T-cell (primary cell): ENCODE measurements at places on chromosomes 6 and 20.

GRCh38 chr20:50533061-50533460 lies 22.9 kb downstream of the PTPN1 start:
- no peak overlapping the region for H3K27ac ChIP-seq
- no peak overlapping the region for H3K4me3 ChIP-seq
- peaks cover 5% of the 10 kb centered on the region for H3K4me1 ChIP-seq
- no peak for DNase-seq
- no peaks in the 10 kb centered on the region for H3K27me3 ChIP-seq

- H3K27me3 ChIP-seq, result no peaks in the 10 kb centered on the region
- no peaks in the 10 kb centered on the region for H3K36me3 ChIP-seq
- H3K4me3 ChIP-seq, result no peak overlapping the region
- no peak for DNase-seq
Observed at GRCh38 chr20:38228436-38228835, 32.1 kb downstream of the KIAA1755 start.

DNA sequence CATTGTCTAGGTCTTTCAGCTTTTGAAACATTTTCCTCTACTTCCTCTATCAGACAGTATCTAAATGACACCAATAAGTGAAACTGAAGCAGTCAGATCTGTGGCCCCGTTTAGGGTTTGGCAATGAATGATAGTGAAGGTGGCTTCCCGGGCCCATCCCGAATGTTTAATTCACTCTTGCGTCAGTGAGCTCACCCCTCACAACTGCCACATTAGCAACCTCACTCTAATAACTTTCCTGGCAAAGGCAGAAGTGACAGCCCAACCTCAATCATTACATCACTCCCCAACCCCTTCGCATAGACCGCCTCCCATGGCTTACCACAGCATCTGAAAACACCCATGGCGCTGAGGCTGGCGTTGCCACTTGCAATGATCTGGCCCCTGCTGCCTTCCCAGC lies 92.4 kb upstream of the CD83 start:
- H3K4me3 ChIP-seq, result no peak overlapping the region
- DNase-seq, result no peak
- no peak overlapping the region for H3K27ac ChIP-seq
- no peaks in the 10 kb centered on the region for H3K27me3 ChIP-seq

DNA sequence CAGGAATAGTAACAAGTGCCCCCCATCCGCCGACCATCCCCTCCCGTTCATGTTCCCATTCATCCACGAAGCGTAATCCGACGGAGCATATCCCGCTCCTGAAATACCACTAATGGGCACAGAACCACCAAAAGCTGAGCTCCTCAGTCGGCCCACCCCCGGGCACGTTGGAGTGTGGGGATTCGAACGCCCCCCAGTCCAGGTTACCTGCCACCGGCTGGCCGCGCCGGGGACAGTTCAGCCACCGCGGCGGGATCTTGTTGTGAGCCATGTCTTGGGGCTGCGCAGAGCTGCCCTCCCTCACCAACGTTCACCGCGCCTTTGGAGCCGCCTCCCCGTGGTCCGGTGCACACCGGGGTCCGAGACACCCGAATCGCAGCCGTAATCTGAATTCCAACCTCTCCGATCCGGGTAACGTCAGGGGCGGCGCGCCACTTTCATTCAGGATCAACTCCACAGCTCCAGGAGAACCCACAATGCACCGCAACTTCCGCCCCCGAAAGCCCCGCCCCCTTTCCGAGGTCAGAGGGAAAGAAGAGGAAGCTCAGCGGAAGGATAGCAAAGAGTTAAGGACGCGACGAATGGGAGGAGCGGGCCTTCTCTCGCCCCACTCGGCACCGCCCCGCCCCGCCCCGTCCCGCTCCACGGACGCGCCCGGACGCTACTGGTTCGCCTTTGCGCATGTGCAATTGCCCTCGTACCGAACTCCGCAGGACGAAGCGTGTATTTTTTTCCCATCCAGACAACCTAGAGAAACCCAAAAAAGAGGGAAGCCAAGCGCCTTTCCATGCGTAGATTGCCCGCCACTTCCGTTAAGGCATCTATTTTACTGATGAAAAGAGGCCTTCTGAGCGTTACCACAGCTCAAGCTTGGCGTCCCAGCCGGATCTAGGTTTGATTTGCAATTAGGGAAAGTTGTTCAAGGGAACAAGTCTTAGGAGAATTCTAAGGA lies at the start of gene RNGTT:
TSS of gene RNGTT (minus strand) at position 480 of the 952 bp plus-strand sequence. CDS start at position 271, 209 bp downstream.
- peaks cover 31% of the 10 kb centered on the region for H3K4me1 ChIP-seq
- H3K4me3 ChIP-seq, result peak within 1 kb of the TSS; percentile 88
- DNase-seq, result peak; percentile 97
- peak within 1 kb of the TSS; percentile 56 for H3K27ac ChIP-seq
- no peaks in the 10 kb centered on the region for H3K27me3 ChIP-seq

DNA sequence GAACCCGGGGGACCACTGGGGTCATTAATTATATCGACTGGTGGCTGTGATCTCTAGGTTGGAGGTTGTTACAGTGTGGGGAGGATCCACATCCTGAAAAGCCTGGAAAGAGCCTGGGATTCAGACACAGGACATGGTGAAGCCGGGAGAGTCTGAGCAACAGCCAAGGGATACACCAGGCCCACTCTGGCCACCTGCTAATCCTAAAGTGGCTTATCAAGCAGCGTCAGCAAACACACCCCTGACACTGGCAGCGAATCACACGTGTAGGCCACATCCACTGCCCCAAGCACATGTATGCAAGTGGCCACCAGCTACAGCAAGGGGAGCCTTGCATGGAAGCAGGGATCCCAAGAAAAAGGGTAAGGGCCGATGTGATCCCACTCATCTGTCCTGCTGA lies 41.0 kb downstream of the GFOD1 start:
- no peaks in the 10 kb centered on the region for H3K4me1 ChIP-seq
- no peak overlapping the region for H3K4me3 ChIP-seq
- H3K27me3 ChIP-seq, result no peaks in the 10 kb centered on the region
- no peaks in the 10 kb centered on the region for H3K36me3 ChIP-seq
- no peak overlapping the region for H3K27ac ChIP-seq

DNA sequence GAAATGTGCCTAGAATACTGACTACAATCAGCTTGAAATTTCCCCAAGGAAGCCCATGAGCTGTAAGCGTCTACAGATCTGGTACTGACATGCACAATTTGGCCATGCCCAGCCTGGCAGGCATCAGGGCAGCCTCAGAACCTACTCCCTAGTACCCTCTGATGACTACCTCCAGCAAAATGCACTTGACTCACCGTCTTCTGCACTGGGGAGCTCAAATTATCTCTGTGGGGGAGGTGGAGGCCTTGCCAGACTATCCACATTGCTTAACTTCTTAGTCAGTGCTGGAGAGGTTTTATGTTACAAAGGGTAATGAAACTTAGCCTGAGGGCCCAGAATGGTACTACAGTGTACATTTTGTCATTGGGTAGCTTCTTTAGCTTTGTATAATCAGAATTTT lies 126.0 kb upstream of the ADGRF1 start:
- no peak overlapping the region for H3K4me3 ChIP-seq
- no peak overlapping the region for H3K27ac ChIP-seq
- no peaks in the 10 kb centered on the region for H3K4me1 ChIP-seq
- no peaks in the 10 kb centered on the region for H3K27me3 ChIP-seq

DNA sequence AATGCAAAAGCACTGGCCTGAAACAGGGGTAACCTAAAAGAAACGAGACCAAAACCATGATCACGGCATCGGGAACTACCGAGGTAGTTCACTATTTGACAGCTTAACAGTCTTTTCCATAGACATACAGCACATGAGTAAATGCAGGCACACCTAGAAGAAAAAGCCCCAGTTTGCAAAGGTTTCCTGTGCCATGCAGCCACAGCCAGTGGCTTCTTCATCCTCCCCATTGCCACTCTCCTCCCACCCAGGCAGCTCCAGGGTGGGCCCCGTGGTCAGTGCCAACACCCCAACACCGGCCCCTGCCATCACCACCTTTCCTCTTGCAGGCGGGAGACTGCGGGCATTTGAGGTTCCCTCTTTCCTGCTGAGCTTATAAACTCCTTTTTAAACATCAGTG lies 115.4 kb downstream of the SLC23A2 start:
- H3K27ac ChIP-seq, result no peak overlapping the region
- no peaks in the 10 kb centered on the region for H3K4me1 ChIP-seq
- no peaks in the 10 kb centered on the region for H3K27me3 ChIP-seq
- H3K4me3 ChIP-seq, result no peak overlapping the region
- no peak for DNase-seq

GRCh38 chr6:105507811-105508210 lies 104.9 kb upstream of the PREP start:
- H3K4me1 ChIP-seq, result no peaks in the 10 kb centered on the region
- H3K36me3 ChIP-seq, result no peaks in the 10 kb centered on the region
- no peaks in the 10 kb centered on the region for H3K27me3 ChIP-seq
- no peak overlapping the region for H3K27ac ChIP-seq

GRCh38 chr6:113495521-113495920 lies 361.6 kb upstream of the MARCKS start:
- no peaks in the 10 kb centered on the region for H3K27me3 ChIP-seq
- DNase-seq, result no peak
- no peaks in the 10 kb centered on the region for H3K4me1 ChIP-seq
- no peaks in the 10 kb centered on the region for H3K36me3 ChIP-seq
- H3K27ac ChIP-seq, result no peak overlapping the region
- H3K4me3 ChIP-seq, result no peak overlapping the region

GRCh38 chr20:8523684-8524083 lies 391.6 kb downstream of the PLCB1 start:
- no peak overlapping the region for H3K27ac ChIP-seq
- no peaks in the 10 kb centered on the region for H3K27me3 ChIP-seq
- no peak for DNase-seq
- no peaks in the 10 kb centered on the region for H3K36me3 ChIP-seq
